ENCODE measurements at places on chromosomes 1 and 21.

- DNase-seq = no peak
Measured at GRCh38 chr21:25402134-25402961, 204.9 kb downstream of the MRPL39 start.

DNA sequence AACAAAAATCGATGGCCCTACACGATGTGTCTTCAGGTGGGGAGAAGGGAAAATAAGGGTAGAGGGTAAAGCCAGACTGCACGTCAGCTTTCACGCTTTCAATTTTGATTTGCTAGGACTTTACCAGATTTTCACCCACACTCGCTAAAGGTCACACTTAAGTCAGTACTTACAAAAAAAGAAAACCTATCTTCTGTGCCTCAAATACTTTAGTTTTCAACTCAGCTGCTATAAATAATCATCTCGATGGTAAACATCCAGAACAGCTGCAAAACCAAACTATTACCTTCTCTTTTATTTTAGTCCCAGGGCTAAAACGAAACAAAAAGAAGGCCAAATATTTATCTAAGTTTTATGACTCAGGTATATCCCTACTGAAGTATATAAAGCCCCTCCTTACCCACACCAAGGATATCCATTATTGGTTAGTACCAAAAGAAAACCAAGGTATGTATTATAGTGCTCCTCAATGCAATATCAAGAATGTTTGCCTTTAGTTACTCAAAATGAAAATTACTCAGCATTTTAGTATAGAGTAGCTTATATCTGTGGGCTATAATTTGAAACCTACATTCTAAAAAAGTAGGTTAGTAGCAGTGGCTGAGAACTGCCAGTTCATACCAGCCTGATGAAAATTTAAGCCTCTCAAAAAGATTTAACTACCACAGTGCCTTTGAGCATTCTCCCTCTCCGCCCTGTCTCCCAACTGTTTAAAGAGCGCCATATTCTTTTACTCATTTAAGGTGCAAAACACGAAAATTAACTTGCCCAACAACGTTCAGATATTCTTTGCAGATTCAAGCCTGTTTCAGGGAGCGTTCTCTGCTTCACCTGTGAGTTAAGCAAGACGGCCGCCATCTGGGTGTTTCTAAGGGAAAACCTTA lies 1.5 kb downstream of the CSDE1 start:
- DNase-seq = no peak

- no peak for DNase-seq
Measured at GRCh38 chr1:92968138-92969032, 7.1 kb upstream of the DIPK1A start.

GRCh38 chr1:228072658-228073043 lies 9.9 kb upstream of the ARF1 start:
- DNase-seq = no peak

- DNase-seq = no peak
Measured at GRCh38 chr1:15402809-15403450, 6.8 kb upstream of the EFHD2 start.

- no peak for DNase-seq
Measured at GRCh38 chr1:145999321-146000024, 3.1 kb upstream of the TXNIP start.

- DNase-seq = no peak
Measured at GRCh38 chr1:202802998-202803932, 5.0 kb downstream of the KDM5B start.

GRCh38 chr1:98327220-98327861 lies 334.2 kb upstream of the SNX7 start:
- no peak for DNase-seq

DNA sequence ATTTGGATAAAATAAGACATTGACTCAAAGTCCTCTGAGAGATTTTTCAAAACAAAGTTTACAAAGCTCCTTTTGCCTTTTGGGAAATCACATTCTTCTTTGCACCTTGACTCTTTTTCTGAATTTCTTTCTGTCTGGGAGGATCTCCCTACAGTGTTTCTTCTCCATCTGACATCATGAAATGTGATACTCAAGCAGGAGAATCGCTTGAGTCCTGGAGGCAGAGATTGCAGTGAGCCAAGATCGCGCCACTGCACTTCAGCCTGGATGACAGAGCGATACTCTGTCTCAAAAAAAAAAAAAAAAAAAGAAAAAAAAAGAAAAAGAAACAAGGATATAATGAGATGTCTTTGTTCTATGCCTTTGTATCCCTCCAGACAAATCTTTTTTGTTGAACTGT lies 13.3 kb upstream of the GRIK1 start:
- no peak for DNase-seq

DNA sequence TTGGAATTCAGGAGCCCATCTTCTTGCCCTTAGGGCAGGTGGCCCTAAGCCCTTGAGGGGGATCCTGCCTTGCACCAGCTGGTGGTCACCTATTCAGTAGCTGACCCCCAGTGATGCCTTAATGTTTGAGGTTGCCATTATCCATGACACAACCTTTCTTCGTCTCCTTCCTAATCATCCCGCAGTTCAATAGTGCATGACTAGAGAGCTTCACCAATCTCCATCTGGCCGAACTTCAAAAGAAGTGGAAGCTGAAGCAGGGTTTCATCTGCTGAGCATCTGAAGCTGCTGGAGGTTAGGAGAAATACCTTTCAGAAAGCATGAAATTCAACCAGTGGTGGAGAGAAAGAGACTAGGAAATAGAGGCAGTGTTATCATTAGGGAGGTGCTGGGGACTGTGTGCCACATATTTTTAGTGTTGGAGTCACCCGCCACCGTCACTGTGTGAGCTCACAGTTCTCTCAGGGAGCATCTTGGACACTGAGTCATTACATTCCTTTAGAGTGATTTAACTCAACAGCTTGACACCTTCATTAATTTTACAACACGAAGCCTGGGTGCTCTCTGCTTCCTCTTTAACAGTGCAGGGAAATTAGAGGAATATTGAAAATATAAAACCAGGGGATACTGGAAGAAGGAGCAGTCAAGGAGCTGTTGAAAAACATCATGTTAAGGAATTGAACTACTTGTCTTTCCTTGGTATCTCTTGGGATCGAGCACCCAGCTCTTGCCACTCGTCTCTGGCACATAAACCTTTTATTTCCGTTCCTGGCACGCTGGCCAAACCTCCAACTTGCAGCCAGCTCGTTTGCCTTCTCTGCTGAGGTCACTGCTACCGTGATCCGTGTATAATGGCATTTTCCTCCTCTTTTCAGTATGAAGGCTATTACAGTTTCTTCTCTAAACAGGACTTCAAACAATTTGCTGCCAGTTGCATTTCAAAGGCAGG lies 53.6 kb downstream of the PEX14 start:
- DNase-seq = no peak

- no peak for DNase-seq
Measured at GRCh38 chr1:224726441-224727182, 110.5 kb downstream of the CNIH3 start.

DNA sequence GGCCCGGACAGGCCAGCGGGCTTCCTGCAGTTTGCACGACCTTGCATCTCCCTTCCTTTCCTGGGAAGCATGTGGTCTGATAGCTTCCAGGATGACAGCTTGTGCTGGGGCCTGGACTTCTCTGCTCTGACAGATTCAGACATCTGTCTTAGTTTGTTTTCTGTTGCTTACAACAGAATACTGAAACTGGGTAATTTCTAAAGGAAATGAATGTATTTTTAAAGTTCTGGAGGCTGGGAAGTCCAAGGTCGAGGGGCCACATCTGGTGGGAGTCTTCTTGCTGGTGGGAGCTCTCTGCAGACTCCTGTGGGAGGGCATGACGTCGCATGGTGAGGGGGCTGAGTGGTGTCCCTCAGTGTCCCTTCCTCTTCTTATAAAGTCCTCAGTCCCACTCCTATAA lies 35.3 kb upstream of the TENT5B start:
- no peak for DNase-seq

DNA sequence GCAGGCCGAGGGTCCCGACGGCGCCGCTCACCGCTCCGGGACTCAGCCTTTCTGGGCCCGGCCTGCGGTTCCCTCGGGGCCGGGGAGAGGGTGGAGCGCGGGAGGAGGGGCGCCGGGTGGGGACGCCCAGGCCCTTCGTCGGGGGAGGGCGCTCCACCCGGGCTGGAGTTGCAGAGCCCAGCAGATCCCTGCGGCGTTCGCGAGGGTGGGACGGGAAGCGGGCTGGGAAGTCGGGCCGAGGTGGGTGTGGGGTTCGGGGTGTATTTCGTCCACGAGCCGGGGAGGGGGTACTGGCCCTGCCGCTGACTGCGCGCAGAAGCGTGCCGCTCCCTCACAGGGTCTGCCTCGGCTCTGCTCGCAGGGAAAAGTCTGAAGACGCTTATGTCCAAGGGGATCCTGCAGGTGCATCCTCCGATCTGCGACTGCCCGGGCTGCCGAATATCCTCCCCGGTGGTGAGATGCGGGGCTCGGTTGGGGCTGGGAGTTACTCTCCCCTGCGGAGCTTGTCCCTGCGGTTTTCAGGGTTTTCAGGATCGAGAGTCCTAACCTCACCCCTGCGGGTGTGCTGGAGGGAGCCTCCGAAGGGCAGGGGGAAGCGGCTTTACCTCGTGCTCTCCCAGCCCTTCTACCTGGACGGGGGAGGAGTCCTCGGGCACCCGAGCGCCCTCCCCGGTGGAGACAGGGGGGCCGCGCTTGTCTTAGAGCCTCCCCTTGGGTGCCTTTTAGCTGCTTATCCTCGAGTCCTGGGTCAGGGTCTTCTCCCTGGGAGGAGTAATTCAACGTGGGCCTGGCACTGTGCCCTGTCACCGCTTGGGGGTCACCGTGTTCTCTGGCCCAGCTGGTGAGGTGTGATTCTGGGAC lies 2.1 kb downstream of the SAMD11 start:
- DNase-seq = peak; percentile 18

DNA sequence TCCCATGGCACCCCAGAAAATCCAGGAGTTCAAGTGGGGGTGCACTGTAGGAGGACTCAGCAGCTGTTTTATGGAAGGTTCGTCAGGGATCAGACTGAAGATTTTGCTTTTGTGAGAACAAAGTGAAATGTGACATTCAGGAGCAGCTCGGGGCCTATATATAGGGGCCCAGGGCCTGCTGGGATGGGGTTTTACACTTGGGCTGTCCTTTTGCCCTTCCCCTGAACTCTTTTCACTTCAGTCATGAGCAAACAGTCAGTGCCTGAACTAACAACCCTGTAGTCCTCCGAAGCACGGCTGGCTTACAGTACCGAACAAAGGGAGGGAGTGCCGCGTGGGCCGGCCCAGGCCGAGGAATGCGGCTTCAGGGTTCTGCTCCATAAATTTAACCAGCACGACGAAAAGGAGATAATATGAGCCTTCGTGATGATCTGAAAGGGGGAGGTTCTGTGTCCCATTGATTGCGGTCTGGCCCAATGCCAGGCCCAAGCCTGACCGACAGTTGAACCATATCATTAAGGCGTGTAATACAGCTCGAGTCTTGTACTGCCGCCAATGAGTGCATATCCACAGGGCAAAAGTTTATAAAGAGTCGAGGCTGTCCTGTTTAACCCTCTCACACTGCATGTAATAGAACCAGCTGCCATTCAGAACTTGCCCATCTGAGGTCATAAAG lies 139.9 kb downstream of the DHRS3 start:
- no peak for DNase-seq

- no peak for DNase-seq
Measured at GRCh38 chr1:105793536-105794146, 1262.8 kb upstream of the PRMT6 start.

DNA sequence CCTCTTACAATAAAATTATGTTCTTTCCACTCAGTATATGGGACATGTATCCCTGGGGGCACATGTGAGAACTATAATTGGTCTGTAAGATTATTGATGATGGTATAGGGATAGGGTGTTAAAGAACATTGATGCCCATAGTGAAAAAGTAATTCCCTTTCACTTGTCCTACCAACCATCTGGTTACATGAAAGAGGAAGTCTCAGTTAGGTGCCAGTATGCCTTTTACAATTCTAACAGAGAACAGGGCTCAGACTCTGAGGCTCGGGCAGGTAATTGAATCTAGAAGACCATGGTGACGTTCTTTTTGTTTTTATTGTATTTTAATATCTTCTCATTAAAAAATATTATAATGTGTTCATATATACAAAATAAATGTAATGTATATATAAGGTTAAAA lies 113.6 kb downstream of the FGGY start:
- DNase-seq = no peak

DNA sequence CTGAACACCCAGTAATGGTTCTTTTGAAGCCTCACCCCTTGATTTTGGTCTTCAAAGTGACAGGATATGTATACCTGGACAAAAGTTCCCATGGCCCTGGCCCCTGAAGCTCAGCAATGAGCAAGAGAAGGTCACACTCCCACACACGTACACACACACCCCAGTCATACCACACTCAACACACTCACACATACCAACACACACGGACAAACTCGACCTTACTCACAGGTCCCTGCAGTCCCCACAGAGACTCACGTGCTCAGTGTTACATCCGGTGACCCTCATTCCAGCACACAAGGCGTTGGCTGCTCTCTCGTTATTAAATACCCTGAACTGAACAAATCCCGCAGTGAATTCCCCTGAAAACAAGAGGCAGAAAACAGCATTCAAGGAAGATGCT lies 5.9 kb downstream of the ITLN1 start:
- DNase-seq = no peak

- no peak for DNase-seq
Measured at GRCh38 chr1:157193219-157193618, 55.0 kb upstream of the ETV3 start.

- no peak for DNase-seq
Measured at GRCh38 chr1:205689479-205689878, 9.2 kb upstream of the SLC45A3 start.

DNA sequence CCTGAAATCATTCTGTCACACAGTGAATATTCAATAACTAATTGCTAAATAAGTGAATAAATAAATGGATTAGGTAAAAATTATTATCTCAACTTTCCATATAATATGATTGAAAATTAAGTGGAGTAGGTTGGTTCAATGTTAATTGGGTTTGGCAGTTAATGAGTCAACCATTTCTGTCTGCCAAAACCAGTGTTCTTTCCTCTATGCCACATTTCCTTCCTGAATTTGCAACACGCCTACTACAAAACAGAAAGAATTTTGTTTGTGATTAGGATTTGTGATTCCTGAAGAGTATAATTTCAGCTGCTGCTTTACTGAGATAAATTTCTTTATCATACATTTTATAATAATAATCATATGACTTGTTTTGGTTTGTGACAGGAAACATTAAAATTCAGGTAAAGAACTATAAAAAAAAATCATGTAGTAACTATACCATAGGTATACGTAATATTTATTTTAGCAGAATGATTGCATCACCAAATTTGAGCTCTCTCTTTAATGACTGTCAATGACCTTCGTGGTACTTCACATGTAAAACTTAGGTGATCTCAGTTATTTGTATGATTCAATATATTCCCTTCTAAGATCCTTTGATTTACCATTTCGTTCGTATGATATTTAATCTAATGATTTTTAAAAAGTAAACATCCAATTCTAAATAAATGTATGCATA lies 241.3 kb downstream of the KCNT2 start:
- DNase-seq = no peak
